ENCODE measurements at places on chromosomes 1 and 21.

GRCh38 chr1:8427986-8428385 is 110.1 kb downstream of the SLC45A1 start:
- DNase-seq, result peak; percentile 55

GRCh38 chr1:1440262-1441001 is 4.9 kb downstream of the VWA1 start:
- no peak for DNase-seq

DNA sequence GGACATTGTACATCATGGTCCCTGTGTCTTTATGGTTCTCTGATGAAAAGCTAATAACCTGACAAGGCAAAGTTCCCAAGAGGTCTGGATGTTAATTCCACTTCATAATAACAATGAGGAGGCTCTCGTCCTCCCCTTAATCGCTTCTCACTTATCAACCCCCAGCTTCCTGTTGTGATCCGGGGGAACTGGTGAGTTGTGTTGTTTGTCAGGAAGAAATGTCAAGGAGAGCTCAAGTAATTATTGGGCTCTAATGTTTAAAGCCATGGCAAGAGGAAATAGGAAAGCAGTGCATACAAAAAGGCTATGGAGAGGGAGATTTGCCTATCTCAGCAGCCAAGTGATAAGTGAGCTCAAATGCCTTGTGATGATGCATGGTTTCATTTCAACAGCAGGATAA is 42.8 kb upstream of the RASAL2 start:
- no peak for DNase-seq

DNA sequence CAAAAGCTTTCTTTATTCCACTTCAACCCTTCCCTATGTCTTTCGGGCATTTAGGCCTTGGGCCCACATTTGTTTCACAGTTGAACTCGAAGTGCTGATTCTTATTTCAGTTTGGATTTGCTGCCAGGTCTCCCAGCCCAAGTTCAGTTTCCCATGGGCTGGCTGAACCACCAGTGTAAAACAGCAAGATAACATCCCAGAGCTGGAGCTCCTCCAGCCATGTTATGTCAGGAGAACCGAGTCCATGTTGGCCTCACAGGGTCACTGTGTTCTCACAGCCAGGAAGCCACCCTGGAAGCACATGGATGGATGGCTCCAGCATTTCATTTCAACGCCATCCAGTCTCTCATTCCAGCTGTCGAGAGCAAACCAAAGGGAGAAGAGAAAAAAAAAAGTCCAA is 45.2 kb upstream of the RXRG start:
- DNase-seq, result no peak

DNA sequence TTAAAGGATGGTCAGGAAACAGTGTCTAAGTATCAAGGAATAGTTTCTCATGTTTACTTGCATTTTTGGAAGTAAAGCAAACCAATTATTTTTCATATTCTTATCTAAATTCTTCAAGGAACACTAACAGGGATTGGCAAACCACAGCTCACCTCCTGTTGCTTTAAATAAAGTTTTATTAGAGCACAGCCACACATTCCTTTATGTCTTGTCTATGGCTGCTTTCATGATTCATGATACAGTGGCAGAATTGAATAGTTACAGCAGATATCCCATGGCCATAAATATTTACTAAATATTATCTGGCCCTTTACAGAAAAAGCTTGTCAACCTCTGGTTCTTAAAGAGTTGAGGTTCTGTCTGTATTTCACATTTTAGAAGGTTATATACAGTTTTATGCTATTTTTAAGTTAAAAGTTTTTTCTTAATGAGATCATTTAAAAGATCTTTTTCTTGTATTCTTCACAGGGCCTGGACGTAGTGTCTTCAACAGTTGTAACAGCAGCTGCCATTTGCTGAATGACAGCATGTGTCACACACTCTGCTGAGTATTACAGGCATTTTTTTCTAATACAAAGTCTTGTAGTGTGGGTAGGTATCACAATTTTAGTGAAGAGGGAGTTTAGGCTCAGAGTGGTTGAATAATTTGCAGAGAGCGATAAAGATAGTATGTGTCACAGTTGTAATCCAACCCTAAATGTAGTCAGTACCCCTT is 2.6 kb downstream of the ZNF691 start:
- no peak for DNase-seq

DNA sequence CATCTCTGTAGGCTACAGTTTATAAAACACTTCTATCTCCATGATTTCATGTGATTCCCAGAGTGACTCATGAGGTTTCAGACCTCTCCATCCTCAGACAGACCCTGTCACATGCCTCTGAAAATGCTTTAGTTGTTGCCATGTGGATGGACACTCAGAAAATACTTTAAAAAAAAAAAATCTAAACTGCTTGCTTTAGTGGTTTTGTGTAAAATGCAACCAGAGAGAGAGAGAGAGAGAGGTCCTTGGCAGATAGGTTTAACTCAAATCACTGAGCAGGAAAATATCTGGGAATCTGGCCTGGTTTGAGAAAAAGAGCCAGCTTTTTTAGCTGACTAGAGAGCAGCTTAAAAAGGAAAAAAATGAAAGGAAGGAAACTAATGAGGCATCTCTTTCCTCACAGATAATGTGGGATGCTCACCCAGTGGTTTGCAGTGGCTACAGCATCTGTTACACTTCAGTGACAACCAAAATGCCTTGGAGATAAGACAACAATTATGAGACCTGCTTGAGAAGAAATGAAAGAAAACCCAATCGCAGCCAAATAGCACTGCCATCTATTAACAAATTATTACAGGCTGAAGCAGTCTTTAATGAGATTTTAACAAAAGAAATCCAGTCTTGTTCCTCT is 54.6 kb upstream of the SYT14 start:
- peak; percentile 23 for DNase-seq

- DNase-seq, result peak; percentile 81
These were observed 39.1 kb upstream of the NFIA start for GRCh38 chr1:61043010-61043820.

- no peak for DNase-seq
These were observed 207.1 kb upstream of the KCTD3 start for GRCh38 chr1:215360031-215360430.

DNA sequence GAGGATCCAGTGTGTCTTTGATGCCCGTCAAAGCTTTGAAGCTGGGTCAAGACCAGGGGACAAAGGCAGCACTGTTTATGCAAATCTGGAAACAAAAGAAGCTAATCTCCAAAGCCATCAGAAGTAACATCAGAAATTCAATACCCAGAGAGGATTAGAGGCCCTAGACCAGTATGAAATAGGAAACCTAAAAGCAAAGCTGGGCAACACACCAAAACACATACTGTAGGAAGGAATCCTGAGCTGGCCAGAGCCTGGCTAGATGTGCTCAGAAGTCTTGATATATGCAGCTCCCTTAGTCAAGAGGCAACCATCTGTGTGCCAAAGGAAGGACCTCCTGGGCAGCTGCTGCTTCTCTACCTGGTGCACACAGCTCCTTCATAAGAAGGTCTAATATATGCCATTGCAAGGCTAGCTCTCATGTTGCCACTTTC is 12.3 kb downstream of the COLGALT2 start:
- DNase-seq, result no peak

DNA sequence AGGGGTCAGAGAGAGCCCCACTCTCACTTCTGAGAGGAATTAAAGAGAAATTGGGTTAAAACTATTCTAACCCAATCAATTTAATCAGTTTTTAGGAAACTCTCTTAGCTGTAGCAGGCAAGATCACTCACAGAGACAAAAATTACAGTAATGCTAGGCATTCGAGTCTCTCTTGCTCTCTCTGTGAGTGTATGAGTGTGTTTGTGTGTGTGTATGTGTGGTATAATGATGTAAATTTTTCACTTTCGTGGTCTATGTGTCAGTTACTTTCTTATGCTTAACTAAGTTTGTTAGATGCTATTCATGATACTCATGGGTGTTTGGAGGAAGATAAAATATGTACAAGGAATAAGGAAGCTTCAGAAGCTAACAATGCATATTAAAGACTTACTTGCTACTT is 131.3 kb downstream of the FASLG start:
- DNase-seq, result no peak

DNA sequence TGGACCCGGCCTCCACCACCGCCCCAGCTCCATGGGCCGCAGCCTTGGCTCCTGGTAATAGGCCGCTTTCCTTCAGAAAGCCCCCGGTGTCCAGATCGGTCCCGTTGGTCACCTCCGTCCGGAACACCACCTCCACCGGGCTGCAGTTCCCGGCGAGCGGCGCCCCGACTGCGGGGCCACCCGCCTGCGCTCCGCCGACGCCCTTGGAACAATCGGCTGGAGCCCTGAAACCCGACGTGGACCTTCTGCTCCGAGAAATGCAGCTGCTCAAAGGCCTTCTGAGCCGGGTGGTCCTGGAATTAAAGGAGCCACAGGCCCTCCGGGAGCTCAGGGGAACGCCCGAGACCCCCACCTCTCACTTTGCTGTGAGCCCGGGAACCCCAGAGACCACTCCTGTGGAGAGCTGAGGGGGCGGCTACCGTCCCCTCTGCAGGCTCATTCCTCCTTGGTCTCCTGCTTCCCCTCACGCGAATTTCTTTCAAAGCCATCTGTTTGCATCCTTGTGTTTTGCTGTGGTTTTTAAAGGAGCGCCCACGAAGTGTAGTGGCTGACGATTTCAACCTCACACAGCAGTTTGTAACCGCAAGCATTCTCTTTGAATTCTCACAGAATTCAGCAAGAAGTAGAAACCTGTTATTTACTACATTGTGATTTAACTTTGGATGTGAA is 6.0 kb downstream of the FCRLB start:
- DNase-seq, result no peak

DNA sequence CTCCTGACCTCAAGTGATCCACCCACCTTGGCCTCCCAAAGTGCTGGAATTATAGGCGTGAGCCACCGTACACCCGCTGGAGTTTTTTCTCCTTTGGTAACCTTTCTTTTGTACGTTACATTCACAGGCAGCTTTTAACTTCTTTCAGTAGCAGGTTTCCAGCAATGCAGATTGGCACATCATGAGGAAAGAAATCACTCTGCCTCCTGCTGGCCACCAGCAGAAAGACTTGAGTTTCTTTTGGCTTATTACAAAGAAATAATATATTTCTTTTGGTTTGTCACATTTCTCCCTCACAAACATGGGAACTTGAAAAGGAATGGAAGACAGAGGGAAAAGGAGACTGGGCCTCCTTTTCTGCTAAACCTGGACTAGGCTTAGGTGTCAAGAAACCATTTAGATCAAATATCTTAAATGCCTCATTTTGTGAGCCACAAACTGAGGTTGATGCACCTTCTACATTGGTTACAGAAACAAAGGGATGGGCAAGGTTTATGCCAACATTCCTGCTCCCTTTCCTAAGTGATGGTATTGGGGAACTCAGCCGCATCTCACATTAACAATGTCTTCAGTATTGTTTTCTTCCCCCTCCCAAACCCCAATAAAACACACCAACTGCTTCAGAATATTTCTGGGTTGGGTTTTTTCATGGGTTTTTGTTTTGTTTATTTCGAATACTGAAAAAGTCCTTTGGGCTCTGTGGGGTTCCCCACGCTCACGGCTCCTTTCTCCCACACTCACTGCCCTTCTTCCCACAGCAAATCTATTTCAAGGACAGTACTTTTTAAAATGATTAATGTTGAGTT is 7.7 kb downstream of the ENSA start:
- DNase-seq, result no peak

DNA sequence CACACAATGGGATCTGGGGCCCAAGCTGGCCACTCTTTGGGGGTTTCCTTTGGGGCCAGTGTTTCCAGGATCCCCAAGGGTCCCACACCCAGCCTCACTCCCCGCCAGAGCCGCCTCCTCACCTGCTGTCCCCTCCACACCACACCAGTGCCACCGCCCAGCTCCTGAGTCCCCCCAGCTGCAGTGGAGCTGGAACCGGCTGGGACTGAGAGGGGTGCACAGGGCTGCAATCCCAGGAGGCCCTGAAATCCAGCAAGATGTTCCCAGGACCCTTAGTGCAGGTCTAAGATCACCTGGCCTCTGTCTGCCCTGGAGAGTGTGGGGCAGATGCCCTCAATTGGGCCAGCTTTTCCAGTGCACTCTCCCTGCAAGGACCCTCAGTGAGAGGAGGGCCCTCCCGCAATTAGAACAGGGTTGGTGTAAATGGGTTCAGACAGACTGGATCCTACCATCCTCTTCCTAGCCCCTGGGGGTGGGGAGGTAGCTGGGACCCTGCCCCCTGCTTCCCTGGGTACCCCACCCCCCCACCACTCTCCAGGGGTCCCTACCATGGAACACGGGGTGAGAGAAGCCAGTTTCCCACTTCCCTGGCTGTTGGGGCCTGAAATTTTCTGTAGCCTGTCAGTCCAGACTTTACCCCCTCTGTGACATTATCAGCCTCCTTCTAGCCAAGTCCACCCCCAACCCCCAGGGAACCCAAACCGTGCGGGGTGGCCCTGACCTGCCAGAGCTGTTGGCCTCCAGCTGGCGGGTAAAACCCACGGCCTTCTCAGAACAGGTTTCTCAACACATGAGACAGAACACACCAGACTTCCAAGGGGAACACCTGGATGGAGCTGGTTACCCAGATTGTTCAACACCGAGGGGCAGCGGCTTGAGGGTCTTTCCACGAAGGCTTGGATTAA is 7.0 kb downstream of the KRTAP10-12 start:
- DNase-seq, result no peak

GRCh38 chr1:31218705-31219104 is 21.0 kb downstream of the NKAIN1 start:
- peak; percentile 84 for DNase-seq

- no peak for DNase-seq
These were observed 2.6 kb downstream of the MTF2 start for GRCh38 chr1:93081716-93082115.

GRCh38 chr1:204854286-204854685 is 16.4 kb upstream of the NFASC start:
- no peak for DNase-seq

- DNase-seq, result no peak
These were observed 96.6 kb upstream of the TNR start for GRCh38 chr1:175839779-175840669.

DNA sequence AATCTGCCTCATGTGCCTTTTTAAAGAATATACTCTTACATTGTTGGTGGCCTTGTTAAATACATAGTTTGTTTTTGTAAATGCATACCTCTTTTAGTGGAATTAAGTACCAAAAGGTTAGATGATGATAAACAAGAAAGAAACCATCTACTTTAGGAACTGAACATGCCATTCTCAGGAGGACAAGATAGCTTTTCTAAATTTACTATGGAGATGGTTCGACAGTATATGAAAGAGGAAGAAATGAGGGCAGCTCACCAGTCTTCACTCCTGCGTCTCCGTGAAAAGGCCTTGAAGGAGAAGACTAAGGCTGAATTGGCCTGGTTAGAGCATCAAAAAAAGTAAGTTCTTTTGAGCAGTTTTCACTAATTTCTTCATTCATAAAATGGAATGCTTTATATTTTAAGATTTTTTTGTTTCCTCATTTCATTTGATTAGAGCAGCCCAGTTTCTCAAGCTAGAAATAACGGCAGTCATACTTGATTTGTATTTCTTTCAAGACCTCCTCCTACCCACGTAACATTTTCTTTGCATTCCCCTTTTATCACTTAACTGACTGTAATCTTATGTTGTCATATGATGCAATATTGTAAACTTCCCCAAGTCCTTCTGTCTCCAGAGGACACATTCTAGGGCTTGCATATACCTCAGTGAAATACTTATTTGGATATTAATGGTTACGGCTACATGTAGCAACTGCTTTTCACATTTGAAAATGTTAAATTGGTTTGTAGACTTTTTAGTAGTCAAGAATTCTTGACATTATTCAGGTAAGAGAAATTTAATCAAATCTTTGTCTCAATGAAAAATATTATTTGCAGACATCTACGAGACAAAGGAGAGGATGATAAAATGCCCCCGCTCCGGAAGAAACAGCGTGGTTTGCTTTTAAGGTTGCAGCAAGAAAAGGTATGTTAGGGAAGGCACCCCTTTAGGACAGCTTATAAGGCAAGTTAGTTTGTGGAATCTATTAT is 99.3 kb downstream of the CEP350 start:
- DNase-seq, result no peak

GRCh38 chr1:91757763-91758460 is 128.0 kb downstream of the TGFBR3 start:
- DNase-seq, result no peak
